ENCODE measurements at places on chromosomes 3 and 15.
A peak's percentile ranks its signal among the peaks of the same experiment; 100 is the strongest.

- DNase-seq: no peak
Measured at GRCh38 chr15:52172869-52173268, 18.3 kb downstream of the GNB5 start.

- DNase-seq: peak; percentile 89
Measured at GRCh38 chr15:75200765-75201615, 692 bp upstream of the C15orf39 start.

GRCh38 chr15:23897531-23897930 lies 210.4 kb upstream of the NDN start:
- DNase-seq: no peak

DNA sequence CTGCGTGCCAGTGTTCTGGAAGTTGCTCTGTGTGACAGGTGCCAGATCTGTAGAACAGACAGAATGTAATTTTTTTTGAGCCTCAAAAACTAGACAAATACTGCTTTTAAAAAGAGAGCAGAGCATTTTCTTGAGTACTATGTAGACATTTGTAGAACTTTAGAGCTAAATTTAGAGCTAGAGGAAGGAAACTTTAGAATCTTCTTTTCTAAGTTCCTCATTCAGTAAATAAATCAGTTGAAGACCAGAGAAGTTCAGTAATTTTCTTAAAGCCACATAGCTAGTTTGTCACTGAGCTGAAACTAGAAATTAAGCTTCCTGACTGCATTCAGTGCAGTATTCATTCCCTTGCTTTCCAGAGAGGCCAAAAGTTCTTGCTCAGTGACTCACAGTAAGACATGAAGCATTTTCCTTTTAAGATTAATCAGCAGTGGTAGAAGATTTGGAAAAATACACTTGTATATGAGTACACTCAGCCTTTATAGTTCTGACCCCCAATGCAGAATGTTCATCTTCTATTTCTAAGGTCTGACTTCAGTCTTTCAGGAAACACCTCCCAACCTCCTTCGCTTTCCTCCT lies 83.6 kb upstream of the TSEN2 start:
- no peak for DNase-seq

DNA sequence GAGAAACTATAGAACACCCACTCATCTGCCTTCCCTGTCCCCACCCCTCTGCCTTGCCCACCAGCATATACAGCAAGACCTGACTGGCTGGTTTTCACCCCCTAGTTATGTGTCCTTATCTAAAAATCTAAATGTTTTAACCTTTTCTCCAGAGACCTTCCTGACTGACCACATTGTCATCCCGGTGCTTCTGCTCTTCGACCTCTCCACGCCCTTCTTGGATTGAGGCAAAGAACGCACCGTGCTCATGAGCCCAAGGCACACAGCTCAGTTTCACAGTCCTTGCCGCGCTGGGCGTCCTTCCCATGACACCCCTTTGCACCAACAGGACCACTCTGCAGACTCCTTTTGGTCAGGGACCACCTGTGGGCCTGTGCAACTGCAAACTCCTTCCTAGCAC lies 62.7 kb downstream of the B3GNT5 start:
- no peak for DNase-seq

DNA sequence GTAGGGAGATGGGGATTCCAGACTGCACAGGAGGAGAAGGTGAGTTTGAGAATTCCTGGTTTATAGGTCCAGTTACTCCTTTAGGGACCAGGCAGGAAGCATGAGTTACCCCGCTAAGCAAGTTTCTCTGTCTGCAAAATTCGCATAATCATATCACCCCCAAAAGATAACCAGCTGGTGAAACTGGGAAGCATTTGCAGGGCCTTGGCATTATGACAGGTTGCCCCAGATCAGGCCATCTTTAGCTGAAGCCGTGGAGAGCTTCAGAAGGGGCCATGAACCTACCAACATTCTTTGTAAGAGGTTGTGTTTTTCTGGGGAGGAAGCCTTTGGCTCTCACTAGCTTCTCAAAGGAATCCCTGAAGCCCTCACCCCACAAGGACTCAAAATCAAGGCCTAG lies 29.4 kb downstream of the ATP2B2 start:
- no peak for DNase-seq

GRCh38 chr3:177478170-177478867 lies 281.0 kb upstream of the TBL1XR1 start:
- peak; percentile 82 for DNase-seq

- DNase-seq: peak; percentile 66
Measured at GRCh38 chr15:62071711-62072308, 5.0 kb downstream of the C2CD4A start.

DNA sequence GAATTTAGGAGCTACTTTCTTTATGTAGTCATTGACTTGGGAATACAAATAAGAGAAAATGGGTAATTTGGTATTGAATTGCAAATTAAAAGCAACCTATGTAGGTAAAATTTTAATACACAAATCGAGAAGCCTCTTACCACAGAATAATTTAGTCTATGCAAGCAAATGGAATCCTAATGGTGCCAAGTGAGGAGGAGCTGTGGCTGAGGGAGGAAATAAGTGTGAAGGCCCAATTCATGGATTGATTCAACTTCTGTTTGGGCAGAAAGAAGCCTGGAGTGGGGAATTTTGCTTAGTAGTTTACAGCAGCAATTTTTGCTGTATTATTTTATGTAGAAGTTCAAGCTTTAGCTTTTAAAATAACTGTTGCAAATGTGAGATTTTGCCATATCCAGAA lies 291.9 kb downstream of the OXSM start:
- DNase-seq: no peak

- DNase-seq: no peak
Measured at GRCh38 chr3:34635352-34635850, 837.0 kb downstream of the PDCD6IP start.

DNA sequence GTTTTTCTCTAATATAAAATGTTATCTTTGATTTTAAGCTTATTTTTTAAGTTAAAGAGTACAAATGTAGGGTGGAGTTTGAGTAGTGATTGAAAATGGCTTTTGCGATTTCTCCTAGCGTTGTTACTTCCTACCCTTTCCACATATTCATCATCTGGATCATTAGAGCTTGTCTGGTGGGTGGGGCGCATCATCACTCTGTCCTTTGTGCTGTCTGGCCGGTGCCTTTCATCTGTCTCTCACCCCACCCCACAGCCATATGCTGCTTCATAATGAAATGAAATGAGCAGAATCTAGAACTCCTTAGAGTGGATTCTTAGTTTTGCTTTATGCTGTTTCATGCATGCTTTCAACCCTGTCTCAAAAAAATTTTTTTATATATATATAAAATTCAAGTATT lies 44.3 kb downstream of the ATP1B3 start:
- DNase-seq: no peak

GRCh38 chr3:43132870-43133636 lies 27.2 kb upstream of the POMGNT2 start:
- DNase-seq: no peak

GRCh38 chr3:181791056-181791955 lies 79.6 kb downstream of the SOX2 start:
- DNase-seq: no peak

GRCh38 chr3:119322021-119322834 lies 28.0 kb downstream of the ARHGAP31 start:
- peak; percentile 13 for DNase-seq

DNA sequence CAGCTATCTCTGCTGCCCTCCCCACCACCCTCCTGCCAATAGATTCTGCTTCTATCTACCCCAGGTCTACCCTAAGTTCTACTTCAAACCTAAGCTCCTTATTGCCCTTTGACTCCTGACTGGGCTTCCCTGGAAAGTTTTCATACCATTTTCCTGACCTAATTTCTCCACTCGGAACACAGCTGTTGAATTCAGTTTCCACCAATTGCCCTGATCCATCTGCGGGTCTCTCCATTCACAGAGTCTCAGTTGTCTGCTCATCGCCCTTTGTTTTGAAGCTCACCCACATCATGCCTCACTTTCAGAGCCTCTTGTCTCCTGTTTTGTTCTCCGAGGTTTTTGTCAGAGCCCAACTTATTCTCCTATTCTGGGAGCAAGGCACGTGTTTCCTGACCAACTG lies 56.8 kb upstream of the ABI3BP start:
- no peak for DNase-seq

GRCh38 chr15:68298882-68299381 lies 21.4 kb downstream of the FEM1B start:
- DNase-seq: no peak

GRCh38 chr3:132405188-132405587 lies 12.1 kb upstream of the DNAJC13 start:
- DNase-seq: no peak

GRCh38 chr3:187821616-187822317 lies 76.5 kb upstream of the BCL6 start:
- DNase-seq: no peak

DNA sequence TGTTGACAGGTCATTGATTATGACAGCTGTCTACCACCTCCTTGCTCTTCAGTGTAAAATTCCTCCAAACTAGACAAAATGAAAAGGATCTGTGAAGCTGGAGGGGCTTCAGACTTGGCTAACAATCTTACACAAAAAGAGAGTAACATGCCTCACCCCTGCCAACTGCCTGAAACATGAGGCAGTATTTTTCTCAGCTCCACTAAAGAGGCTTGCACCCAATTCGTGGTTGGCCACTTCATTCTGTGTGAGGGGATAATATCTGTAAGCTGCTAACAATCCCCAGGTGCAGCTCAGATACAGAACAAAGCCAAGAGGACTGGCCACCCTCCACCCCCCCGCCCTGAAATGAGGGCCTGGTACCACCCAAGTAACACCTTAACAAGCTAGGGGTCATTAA lies 2.8 kb downstream of the MB21D2 start:
- DNase-seq: no peak

DNA sequence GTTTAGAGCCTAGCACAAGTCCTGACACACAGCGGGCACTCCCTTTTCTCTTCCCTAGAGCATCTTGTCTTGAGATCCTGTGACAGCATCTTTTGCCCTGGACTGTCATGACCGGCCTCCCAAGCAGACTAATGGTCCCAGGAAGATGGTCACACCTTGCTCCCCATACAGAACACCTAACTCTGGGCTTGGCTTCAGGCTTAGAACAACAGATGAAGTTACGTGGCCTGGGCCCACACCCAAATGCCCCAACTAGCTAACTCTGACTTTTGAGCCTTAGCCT lies 781 bp upstream of the IP6K1 start:
- no peak for DNase-seq

DNA sequence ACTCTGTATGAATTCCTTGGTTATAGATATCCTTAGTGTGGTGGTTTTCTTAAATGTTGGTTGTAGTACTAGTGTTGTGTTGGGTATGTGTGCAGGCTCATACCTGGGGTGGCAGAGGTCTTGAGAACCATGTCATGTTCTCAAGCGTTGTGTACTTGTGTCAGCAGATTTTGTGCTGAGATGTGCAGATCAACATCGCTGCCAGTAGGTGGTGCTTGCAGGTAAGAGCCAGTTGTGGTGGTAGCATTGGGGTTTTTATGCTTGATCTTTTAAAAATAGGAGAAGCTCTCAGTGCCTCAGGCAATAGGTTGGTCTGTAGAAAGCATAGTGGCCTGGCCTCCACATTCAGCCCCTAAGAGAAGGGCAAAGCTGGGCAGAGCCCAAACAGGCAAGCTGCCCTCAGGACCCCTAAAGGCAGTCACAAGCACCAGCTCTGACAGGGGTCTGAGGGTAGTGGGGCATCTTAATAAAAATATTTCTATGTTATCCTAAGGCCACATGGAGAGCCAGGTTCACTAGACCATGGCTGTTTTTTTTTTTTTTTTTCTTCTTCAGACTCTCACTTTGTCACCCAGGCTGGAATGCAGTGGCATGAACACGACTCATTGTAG lies 164.0 kb downstream of the IL20RB start:
- DNase-seq: peak; percentile 47

DNA sequence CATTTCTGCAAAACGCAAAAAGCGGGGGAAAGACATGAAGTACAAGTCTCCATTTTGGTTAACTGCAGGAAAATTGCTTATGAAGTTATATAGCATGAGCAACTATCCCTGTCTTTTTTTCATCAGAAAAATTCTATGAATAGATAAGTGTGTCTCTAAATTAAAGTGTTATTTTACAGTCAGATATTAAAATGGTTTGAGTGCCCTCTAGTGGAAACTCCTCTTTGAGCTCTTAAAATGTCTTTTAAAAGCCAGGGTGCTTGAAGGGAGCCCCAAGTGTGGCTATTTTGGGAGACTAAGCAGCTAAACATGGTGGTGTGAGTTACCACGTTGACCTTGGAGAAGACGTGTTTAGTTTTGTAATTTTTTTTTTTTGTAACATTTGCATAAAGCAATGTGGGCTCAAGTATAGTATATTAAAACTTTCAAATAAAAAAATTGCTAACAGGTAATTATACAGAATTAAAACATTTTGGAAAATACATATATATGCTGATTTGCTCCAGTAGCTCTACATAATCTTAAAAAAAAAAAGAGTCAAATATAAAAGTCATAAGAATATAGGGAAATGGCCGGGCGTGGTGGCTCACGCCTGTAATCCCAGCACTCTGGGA lies 77.2 kb downstream of the PPP2R3A start:
- DNase-seq: peak; percentile 84

- peak; percentile 72 for DNase-seq
Measured at GRCh38 chr3:8441969-8442559, 59.6 kb upstream of the LMCD1 start.

DNA sequence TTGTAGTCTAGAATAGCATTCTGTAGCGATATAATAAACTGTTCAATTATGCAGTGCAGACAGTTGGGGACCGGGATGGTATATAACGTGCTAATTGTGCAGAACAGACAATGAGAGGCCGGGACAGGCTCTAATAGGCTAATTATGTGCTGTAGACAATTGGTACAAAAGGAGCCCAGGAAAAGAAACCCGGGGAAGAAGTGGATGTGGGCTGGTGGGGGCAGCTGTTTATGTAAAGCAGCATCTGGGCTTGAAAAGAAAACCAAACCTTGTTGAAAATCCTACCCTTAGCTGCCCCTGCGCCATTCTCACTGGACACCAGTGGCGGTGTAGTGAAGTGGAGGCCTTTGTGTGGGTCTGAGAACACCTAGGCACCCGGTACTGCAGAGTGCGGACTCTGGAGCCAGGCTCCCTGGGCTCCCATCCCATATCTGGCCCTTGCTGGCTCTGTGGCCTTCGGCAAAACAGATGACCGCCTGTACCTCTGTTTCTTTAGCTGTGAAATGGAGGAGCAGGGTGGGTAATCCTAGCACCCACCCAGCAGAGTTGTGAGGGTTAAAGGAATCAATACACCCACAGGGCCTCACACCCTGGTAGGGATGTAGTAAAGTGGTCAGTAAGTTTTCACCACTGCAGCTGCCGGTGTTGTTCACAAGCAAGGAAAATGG lies 51.5 kb downstream of the CMTM6 start:
- no peak for DNase-seq

GRCh38 chr3:88784925-88785324 lies 322.5 kb upstream of the EPHA3 start:
- DNase-seq: no peak

GRCh38 chr3:18283680-18284079 lies 141.5 kb downstream of the SATB1 start:
- DNase-seq: no peak

- no peak for DNase-seq
Measured at GRCh38 chr3:153268564-153269279, 106.7 kb downstream of the RAP2B start.

DNA sequence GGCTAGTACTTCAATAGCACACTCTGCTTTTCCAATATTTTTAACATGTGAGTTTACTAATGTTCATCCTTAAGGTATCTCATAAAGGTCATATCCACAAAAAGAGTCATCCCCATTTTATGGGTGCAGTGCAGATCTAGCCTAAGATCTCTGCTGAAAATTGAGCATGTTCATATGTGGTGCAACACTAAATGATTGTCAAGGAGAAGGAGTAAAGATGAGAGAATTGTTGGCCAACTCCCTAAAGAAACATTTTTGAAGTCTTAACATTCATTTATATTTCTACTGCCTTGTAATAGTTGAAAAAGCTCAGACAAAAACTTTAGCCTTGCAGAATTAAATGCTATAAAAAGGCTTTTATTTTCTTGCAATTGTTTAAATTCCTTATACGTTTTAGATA lies 1159.6 kb downstream of the TBL1XR1 start:
- no peak for DNase-seq

- no peak for DNase-seq
Measured at GRCh38 chr3:188469228-188469885, 315.4 kb downstream of the LPP start.

Measured in HT-29 (cell line).